ENCODE measurements at places on chromosomes 1 and 21. TPM values are rescaled to one million over a fixed set of nuclear protein-coding genes. Genes with fewer than 3 reads are reported as not detected.

ZNF436 gene
- total RNA-seq = 7.0 TPM

TTC24 gene
- total RNA-seq = not detected

SPRR2B gene
- not detected for total RNA-seq

NENF gene
- total RNA-seq = 40.6 TPM

KRTAP12-2 gene
- not detected for total RNA-seq

DNALI1 gene
- 4.1 TPM for total RNA-seq

BRDT gene
- not detected for total RNA-seq

DNA sequence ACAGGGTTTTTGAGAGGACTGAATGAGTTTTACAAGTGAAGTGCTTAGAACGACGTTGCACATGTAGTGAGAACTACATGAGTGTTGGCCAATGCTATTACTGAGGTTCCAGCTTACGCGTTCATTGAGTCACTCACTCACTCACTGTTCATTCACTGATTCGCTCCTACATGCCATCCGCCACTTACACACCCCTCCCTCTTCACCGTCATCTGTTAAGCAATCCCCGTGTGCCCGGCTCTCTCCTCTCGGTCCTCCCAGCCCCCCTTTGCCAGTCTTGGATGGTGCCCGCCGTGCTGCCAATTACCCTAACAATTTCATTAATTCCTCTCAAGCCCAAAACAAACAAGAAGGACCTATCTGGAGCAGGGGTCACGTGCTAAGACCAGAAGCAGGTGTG is 27.3 kb upstream of the EPHA2 start:
- H3K27ac ChIP-seq = peak overlapping the region; percentile 89
- H3K36me3 ChIP-seq = no peaks in the 10 kb centered on the region
- H3K27me3 ChIP-seq = no peaks in the 10 kb centered on the region
- peaks cover 68% of the 10 kb centered on the region for H3K4me1 ChIP-seq
- H3K4me3 ChIP-seq = no peak overlapping the region

DNA sequence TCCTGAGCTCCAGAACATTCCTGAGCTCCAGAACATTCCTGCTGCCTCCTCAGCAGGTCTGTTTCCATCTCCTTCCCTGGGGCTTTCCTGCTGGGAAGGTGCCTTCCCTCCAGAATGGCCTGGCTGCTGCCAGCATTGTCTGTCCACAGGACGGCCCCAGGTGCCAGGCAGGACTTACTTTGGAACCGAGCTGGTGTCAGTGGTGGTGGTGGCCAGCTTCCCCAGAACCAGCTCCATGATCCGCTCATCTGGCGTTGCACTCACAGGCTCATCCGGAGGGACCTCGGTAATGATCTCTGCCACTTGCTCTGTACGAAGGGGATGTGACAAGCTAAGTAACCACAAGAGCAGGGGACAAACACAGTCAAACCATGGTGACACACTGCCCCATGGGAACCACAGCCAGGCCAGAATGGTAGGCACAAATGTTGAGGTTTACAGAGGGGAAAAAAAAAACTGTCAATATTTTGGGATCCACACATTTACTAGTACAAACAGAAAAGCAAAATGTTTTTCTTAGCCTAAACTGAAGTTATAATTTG is 41.3 kb downstream of the PRDM15 start:
- H3K4me3 ChIP-seq = no peak overlapping the region
- H3K4me1 ChIP-seq = no peaks in the 10 kb centered on the region
- H3K27me3 ChIP-seq = no peaks in the 10 kb centered on the region

All from stomach (tissue), 19 donors.